ENCODE measurements at places on chromosomes 2 and 18. TPM values are rescaled to one million over a fixed set of nuclear protein-coding genes. Genes with fewer than 3 reads are reported as not detected.

GRCh38 chr2:86102157-86102556, 3.5 kb downstream of the POLR1A start:
- no peak for DNase-seq

DNA sequence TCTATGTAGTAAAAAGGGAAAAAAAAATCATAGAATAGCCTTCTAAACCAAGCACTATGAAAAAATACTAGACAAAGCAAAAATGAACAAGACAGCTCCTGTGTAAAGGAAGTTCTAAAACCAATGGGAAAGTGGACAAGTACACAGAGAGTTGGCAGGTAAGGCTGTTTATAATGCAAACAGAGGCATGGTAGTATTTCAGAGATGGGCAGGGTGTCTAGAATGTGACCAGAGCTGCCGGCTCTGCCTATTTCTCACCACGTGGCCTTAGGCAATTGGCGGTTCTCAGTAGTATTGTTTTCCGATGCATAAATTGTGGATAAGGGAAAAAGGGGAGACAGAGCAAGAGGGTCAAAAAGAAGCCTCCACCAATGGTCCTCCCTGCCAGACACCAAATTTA, 173.6 kb downstream of the ANKRD30B start:
- no peak for DNase-seq

DNA sequence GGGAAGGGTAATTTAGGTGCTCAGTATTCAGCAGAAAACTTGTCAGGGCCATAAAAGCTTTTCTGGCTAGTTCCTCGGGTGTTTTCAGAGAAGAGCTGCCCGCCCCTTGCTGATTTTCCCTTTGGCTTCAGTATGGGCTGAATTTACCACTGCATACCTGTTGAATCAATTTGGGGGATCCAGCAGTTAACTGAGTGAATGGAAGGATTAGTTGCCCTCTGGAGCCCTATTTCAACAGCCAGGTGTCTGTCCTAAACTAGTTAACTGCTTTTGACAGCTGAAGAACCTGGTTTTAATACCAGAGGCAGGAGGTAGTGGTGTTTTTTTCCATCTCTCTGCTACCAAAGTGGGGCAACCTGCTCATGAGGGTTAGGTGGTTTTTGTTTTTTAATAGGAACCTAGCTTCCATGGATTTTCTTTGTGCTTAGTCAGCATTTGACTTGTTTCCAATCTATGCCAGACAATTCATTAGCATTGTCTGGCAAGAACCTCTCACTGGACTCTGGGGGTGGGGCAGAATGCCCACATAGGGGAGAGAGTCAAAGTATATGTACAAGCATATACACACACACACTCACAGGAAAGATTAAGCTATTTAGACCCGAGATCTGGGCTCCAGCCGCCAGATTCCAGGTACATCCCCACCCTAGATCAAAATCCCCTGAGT, 166.5 kb upstream of the SIX3 start:
- no peak for DNase-seq

DNA sequence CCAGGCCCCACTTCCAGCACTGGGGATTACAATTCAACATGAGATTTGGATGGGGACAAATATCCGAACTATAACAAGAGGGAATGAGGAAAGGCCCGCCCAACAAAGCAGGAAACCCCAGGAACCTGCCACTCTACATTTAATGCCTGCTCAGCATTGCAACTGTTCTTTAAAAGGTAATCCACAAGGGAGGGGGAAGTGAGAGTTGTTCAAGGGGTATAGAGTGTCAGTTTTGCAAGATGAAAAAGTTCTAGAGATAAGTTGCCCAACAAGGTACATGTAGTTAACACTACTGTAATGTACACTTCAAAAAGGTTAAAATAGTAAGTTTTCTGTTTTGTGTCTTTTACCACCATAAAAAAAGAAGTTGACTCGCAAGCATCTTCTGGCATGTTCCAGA, 137.6 kb downstream of the MBD2 start:
- DNase-seq = no peak

GRCh38 chr2:150944315-150944714, 317.3 kb downstream of the RBM43 start:
- no peak for DNase-seq

GRCh38 chr2:893311-893710, 57.3 kb upstream of the SNTG2 start:
- DNase-seq = no peak

Gene CYP1B1
- 40.4 TPM for total RNA-seq

GRCh38 chr2:217291259-217291658, 431.4 kb upstream of the TNP1 start:
- no peak for DNase-seq

GRCh38 chr2:151984424-151985083, 114.3 kb downstream of the CACNB4 start:
- no peak for DNase-seq

- no peak for DNase-seq
Measured at GRCh38 chr2:35562488-35562887, 793.1 kb upstream of the CRIM1 start.

- DNase-seq = no peak
Measured at GRCh38 chr2:161134547-161135518, 25.4 kb upstream of the TANK start.

GRCh38 chr2:145748927-145749326, 1229.0 kb upstream of the ZEB2 start:
- DNase-seq = no peak

Gene GBX2
- total RNA-seq = not detected
